Fibroblast of skin of left quadriceps (primary cell): ENCODE measurements at places on chromosomes 2 and 18.
A peak's percentile ranks its signal among the peaks of the same experiment; 100 is the strongest.

- no peak for DNase-seq
Measured at GRCh38 chr2:31660812-31661335, 80.1 kb upstream of the SRD5A2 start.

GRCh38 chr2:230816735-230817134 lies 48.0 kb upstream of the ITM2C start:
- DNase-seq, result no peak

DNA sequence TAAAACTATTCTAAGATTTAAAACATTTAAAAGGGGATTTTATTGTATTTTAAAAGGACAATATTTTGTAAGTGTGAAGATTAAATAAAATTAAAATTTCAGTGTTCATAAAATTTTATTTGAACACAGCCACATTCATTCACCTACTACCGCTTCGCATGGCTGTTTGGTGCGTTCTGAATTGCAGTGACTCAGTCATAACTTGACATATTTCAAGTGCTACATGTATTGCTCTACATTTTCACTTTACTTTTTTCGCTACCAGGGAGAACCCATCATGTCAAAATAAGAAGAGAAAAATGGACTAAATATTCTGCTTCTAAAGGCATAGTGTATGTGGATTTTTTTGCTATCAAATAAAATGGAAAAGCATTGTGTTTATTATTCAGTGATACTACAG lies 8.7 kb downstream of the PTH2R start:
- no peak for DNase-seq

DNA sequence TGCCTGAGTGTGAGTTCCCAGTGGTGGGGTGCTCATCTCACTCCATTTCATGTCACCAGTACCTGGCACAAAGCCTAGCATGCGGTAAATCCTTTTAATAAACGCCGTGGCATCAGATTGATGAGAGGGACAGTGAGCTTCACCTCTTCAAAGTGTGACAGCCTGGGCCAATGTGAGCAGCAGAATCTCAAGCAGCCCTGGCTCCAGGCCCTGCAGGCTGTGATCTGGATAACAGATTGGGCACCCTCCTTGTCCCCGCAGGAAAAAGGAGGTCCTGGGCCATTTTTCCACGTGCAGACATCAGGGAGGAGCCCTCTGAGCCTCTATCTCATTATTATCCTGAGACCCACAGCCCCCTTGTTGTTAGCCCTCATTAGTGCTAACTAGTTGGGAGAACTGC lies 34.8 kb downstream of the TET3 start:
- no peak for DNase-seq

DNA sequence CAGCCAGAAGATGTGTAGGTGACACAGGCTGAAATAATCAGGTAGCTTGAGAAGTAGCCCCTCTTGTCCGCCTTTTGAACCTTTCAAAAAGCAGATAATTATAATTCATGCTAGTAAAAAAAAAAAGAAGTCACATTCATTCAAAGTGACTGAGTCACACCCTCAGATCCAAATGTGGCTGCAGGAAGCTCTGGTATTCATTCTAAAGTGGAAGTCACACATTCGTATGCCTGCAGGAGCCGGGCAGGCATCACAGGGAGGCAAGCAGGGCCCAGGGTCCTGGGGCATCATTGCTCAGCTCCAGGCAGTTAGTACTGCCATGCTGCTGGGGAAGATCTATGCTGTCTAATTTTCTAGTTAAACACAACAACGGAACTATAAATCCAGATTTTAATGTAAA lies 21.7 kb upstream of the RAB11FIP5 start:
- DNase-seq, result no peak

GRCh38 chr2:234674781-234675201 lies 177.9 kb upstream of the ARL4C start:
- peak; percentile 57 for DNase-seq

GRCh38 chr2:204544961-204545860 lies at the start of gene PARD3B:
PARD3B (plus strand) TSS chr2:204545475; CDS start chr2:204546000, 525 bp downstream.
- peak; percentile 37 for DNase-seq

DNA sequence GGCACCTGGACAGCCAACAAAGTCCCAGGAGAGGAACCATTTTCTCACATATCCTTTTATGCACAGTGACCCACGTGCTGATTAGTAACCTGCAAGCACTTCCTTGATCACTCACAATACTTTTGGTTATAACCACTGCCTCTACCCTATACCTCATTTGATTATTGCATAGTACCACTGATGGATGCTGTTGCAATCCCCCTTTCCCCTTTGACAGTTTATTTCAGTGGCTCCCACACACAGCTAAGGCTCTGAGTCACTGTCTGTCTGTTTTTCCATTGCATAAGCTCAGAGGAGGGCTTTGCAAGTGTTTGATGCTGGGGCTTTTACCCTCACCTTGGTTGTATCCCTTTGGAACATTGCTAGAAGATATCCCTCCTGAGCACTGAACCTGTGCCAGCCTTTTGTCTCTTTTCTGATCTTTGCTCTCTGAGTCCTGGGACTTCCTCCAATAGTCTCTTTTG lies 101.7 kb upstream of the RBBP8 start:
- DNase-seq, result no peak

DNA sequence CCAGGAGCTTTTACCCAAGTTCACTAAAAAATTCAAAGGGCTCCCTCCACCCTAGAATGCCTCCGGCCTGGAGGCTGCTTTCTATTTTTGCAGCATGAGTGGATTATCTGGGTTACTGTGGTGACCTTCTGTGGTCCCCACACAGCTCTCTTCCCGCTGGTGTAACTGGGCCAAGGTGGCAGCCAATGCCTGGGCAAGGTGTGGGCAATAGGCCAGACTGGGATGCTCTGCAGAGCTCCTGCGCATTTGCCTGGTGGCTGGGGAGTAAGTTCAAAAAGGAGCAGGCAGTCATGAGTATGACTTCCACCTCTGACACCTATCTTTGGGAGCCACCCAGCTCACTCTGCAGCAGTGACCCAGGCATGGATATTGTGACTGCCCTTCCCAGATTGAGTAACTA lies 130.5 kb upstream of the SPRED2 start:
- DNase-seq, result no peak

DNA sequence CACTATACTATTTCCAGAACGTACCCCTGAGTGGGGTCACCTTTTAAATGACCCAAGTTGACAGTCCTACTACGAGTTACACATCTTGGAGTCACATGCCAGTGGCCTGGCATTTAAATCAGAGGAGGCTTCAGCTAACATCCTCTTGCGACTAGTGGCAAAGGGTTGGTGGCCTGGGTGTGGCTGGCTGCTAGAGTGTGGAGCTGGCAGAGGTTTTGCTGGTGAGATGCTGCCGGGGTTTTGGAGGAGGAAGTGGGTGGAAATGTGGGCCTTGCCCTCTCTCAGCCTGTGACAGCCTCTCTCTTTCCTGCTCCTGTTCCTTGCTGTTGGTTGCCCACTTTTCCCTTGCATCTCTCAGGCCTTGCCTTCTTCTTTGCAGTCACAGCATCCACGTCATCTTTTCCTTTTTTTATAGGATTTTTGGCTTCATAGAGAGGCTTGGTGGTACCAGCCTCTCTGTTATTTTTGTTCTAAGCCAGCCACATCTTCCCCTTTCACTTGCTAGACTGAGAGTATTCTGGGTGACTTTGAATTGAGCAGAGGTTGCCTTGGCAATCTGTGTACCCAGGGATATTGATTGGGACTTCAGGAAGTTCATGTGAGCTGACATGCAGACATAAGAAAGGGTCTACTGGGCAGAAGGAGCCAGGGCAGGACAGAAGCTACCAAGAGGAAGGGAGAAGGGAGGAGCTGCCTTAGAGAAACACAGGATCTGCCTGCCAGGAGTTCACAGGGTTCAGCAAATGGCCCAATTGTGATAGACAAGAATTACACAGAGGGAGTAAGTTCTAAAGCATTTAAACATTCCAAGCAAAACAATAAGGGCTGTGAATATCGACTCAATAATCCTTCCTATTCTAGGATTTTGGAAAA lies 55.4 kb downstream of the CDC42EP3 start:
- DNase-seq, result no peak

GRCh38 chr18:35097763-35098162 lies 56.5 kb downstream of the MAPRE2 start:
- no peak for DNase-seq

DNA sequence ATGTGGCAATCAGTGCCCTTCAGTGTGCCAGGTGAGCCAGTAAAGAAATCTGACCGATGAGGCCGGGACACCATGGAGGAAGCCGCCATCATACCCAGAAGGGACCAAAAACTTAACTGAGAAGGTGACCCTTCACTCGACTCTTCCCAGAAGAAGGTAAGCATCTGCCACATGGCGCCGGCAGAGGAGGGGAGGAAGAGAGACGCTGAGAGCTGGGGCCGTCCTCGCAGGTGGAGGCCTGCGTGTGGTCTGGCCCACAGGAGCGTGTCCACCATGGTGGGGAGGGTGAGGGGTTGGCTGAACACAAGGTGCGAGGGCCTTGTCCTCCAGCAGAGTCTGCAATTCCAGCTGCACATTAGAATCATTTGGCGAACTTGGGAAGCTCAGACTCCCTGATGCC lies 513.1 kb upstream of the RAB6C start:
- DNase-seq, result no peak

DNA sequence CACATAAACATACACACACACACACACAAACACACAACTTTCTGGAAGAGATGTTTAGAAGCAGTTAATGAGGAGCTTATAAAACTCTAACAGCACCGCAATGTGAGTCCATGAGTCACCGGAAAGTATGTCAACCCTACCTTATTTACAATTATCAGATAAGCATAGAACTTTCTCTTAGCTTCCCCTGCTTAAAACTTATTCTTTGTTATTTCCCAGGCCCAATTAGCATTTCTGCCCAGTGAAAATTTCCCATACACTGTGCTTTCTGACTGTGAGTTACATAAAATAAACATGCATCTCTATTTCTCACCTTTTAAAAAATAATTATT lies 737.6 kb downstream of the LRP1B start:
- DNase-seq, result peak; percentile 11

DNA sequence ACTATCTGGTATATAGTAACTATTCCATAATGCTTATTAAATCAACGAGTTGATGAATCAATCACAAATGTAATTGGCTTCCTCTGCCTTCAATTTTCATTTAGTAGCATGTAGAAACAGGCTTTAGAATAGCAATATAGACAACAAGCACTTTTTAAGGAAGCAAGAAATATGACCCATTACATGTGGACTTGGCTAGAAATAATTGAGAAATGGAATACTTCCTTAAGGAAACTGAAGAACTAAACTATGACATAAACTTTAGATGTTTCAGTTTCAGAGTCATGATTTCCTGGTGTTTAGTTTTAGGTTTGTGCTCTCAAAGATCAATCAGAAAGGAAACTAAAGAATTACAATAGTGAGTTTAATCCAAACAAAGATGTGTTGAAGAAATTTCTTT lies 443.8 kb downstream of the MBD2 start:
- DNase-seq, result no peak

DNA sequence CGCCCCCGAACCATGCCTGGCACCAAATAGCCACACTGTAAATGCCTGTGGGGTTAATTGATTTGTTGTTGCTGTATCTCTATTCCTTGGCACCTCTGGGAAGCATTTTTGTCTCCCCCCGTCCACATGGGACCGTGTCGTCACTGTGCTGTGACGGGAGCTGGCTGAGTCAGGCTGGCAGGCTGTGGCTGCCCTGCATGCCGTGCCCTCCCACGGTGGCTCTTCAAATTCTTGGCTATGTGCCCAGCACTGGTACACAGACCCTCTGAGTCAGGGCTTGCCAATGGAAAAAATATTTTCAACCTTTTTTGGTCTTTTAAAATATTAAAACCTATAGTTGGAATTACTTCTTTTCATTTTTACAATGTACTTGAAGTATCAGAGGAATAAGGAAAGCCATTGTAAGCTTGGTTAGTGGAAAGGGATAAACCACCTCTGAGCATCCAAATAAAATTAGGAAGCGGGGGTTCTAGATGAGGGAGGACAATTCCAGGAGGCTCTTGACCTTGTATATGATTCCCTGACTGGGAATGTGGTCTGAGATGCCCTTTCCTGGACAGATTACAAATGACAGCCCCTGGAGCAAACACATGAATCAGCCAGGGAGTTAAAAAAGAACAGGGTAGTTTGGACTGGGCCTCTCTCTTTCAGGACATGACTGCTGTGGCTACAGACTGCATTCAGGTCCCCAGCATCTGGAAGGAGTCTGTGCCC lies 59.4 kb downstream of the DGKD start:
- DNase-seq, result no peak

- DNase-seq, result no peak
Measured at GRCh38 chr2:189178054-189178453, 1.5 kb downstream of the COL5A2 start.

DNA sequence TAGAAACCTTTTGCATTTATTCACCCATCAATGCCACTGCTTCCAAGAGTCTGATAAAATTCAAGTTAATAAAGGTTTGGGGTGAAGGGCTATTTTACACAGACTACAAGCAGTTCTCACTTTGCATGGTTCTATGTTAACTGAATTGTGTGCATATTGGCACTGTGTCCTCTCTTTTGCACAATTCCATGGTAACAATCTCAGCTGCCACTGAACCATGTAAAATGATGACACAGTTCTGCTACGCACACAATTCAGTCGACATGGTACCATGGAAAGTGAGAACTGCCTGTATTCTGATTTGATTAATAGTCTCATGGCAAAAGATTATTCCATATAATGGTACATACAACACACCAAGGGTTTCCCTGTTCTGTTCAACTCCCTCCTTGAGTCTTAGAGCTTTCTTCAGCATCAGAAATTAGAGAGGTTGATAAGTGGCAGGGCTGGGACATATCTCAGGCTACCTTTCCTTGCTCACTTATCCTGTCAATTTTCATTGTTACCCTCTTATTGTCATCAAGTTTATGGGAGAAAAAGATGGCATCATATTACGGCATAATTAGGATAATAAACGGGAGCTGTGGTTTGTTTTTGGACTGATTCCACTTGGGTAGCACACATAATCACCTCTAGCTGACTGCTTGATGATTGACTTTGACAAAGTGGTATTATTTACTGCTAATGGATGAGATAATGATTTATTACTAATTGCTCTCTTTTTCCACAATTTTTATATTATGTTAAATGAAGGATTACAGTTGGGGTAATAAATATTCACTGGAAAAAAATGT lies 139.3 kb upstream of the CREB1 start:
- no peak for DNase-seq

GRCh38 chr2:142075826-142076225 lies 55.0 kb downstream of the LRP1B start:
- DNase-seq, result no peak

DNA sequence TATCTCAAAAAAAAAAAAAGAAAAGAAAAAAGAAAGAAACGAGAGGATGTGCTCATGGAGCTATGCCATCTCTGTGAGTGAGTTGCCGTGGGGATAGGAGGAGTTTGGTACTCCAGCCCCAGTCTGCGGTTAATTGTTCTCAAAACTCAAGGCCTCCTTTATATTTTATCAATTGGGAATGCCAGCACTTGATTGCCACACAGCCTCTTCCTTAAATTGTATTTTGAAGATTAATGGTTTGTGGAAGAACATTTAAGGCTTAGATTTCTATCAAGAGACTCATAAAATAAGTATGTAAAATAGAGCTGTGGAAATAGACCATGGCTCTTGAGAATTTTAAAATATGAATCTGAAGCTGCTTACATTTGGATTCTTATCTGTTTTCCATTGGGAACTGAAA lies 29.8 kb downstream of the KCNE4 start:
- DNase-seq, result no peak

- no peak for DNase-seq
Measured at GRCh38 chr2:173122936-173123335, 47.3 kb downstream of the MAP3K20 start.

- no peak for DNase-seq
Measured at GRCh38 chr2:241568726-241569125, 10.2 kb downstream of the BOK start.
